Mesenchymal stem cell (in vitro differentiated cells and primary cell): ENCODE measurements at places on chromosomes 12 and 14.

GRCh38 chr14:57567220-57567619 is 73.6 kb upstream of the CCDC198 start:
- no peaks in the 10 kb centered on the region for H3K27me3 ChIP-seq
- no peak for DNase-seq
- no peaks in the 10 kb centered on the region for H3K36me3 ChIP-seq

DNA sequence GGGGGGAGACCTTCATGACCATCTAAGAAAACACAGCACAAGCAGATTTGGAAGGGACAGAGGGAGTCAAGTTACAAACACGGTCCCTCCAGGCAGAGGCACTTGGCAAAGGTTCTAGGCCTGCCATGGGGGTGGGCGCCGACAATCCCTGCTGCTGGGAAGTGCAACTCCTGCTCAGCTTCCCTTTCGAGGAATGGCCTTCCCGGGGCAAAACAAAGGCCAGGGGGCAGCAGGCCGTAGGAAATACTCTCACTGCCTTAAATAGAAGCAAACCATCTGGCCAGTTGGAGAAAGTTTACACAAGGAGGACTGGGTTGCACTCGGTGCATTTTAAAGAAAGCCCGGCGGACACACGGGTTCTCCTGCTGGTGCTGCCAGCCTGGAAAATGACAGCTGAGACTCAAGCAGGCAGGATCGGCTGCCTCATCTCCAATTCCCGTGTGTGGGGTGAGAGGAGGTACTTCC is 65.8 kb downstream of the ITPK1 start:
- no peak overlapping the region for H3K27ac ChIP-seq
- no peak overlapping the region for H3K4me3 ChIP-seq
- peaks cover 30% of the 10 kb centered on the region for H3K4me1 ChIP-seq
- DNase-seq: no peak

DNA sequence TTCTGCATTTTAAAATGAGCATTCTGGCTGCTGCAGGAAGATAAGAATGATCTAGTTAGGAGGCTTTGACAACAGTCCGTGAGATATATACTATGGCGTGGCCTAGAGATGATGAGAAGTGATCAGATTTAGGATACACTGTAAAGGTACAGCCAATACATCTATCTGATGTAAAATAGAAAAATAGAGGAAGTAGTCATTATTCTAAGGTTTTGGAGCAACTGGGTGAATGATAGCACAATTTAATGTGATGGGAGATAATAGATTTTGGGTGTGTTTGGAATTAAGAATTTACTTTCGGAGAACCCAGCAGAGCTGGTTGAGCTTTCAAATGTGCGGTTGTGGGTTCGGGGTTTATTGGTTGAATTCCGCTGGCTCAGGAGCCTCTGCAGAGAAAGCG is at the start of gene ANP32D:
Gene ANP32D (plus strand): TSS at position 301 of the 400 bp plus-strand sequence. CDS start 106 bp downstream, outside the sequence.
- H3K36me3 ChIP-seq: no peaks in the 10 kb centered on the region
- H3K4me3 ChIP-seq: no peak within 1 kb of the TSS
- no peak within 1 kb of the TSS for H3K27ac ChIP-seq
- H3K4me1 ChIP-seq: no peaks in the 10 kb centered on the region
- H3K27me3 ChIP-seq: no peaks in the 10 kb centered on the region

- no peak overlapping the region for H3K4me3 ChIP-seq
- no peaks in the 10 kb centered on the region for H3K36me3 ChIP-seq
- peaks cover 4% of the 10 kb centered on the region for H3K4me1 ChIP-seq
- H3K27me3 ChIP-seq: no peaks in the 10 kb centered on the region
Measured at GRCh38 chr12:107223821-107224220, 130.5 kb upstream of the CRY1 start.

GRCh38 chr12:121232977-121233627 is 23.2 kb downstream of the P2RX4 start:
- H3K27me3 ChIP-seq: no peaks in the 10 kb centered on the region
- H3K27ac ChIP-seq: no peak overlapping the region
- no peak overlapping the region for H3K4me3 ChIP-seq
- H3K4me1 ChIP-seq: peaks cover 8% of the 10 kb centered on the region
- no peak for DNase-seq

DNA sequence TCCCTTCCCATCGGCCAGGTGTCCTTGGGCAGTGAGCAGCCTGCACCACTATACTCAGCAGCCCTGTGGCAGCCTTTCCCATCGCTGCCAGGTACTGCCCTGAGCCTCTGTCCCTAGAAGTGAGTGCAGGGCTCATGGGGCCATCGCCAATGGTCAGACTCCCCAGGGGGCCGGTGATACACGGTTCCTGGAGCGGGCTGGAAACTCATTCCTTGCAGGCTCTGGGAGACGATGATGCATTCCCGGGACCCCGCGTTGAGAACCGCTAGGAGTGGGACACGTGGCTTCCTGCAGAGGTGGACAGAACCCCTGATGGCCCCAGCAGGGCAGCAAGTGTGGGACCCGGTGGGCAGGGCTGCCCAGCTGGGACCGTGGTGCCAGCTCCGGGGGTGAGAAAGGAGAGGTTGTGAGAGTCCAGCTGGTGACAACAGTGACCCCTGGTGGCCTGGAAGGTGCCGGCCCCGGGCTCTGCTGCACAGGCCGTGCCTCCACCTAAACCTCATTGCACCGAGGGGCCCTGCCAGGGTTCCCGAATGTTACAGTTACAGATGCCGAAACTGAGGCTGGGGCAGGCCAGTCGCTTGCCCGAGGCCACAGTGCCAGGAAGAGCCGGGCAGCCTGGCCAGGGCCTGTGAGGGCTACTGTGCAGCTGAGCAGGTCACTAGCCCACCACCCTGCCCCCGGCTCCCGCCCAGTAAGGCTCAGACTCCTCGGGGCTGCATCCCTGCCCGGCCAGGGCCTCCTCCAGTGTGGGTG is 33.8 kb downstream of the FBRSL1 start:
- no peaks in the 10 kb centered on the region for H3K27me3 ChIP-seq
- DNase-seq: peak; percentile 46
- H3K36me3 ChIP-seq: peaks cover 49% of the 10 kb centered on the region

DNA sequence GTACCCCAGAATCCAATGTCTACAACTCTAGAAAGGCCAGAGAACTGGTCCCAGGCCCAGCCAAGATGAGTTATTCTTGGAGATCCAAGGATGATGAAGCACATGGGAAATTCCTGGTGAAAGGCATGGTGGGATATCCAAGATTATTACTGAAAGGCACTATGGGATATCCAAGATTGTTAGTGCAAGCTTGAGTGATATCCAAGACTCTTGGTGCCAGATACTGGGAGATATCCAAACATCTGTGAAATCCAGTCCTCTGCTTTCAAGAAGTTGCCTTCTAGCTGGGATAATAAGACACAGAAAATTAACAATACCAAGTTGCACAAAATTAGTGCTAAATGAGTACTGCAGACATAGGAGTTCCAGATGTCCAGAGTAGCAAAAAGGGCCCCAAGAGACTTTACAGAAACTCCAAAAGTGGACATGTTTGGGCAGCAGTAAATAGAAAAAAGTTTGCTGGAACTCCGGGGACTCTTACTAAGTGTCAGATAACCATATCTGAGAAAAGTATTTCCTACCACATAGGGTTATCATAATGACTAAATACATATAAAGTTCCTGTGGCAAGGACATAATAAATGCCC is 34.6 kb downstream of the PHLDA1 start:
- no peak overlapping the region for H3K4me3 ChIP-seq
- peaks cover 1% of the 10 kb centered on the region for H3K4me1 ChIP-seq
- no peaks in the 10 kb centered on the region for H3K36me3 ChIP-seq
- H3K27me3 ChIP-seq: no peaks in the 10 kb centered on the region
- no peak overlapping the region for H3K27ac ChIP-seq
- no peak for DNase-seq

- no peak overlapping the region for H3K4me3 ChIP-seq
- no peak for DNase-seq
- no peaks in the 10 kb centered on the region for H3K27me3 ChIP-seq
- H3K27ac ChIP-seq: no peak overlapping the region
- no peaks in the 10 kb centered on the region for H3K4me1 ChIP-seq
- H3K36me3 ChIP-seq: no peaks in the 10 kb centered on the region
Measured at GRCh38 chr12:97375310-97375709, 87.3 kb upstream of the RMST start.

GRCh38 chr12:42612231-42612613 is 22.7 kb upstream of the PRICKLE1 start:
- no peaks in the 10 kb centered on the region for H3K27me3 ChIP-seq
- no peaks in the 10 kb centered on the region for H3K4me1 ChIP-seq
- DNase-seq: no peak

- no peak overlapping the region for H3K4me3 ChIP-seq
- H3K27me3 ChIP-seq: no peaks in the 10 kb centered on the region
- peak; percentile 24 for DNase-seq
- peaks cover 26% of the 10 kb centered on the region for H3K36me3 ChIP-seq
- H3K27ac ChIP-seq: peak overlapping the region; percentile 28
Measured at GRCh38 chr12:124496584-124496983, 70.8 kb downstream of the NCOR2 start.

GRCh38 chr12:988646-989045 is 2.4 kb upstream of the ERC1 start:
- no peaks in the 10 kb centered on the region for H3K27me3 ChIP-seq
- DNase-seq: no peak
- H3K27ac ChIP-seq: no peak overlapping the region

GRCh38 chr12:46209914-46210872 is 58.6 kb downstream of the SLC38A1 start:
- no peak overlapping the region for H3K4me3 ChIP-seq
- no peaks in the 10 kb centered on the region for H3K27me3 ChIP-seq
- H3K4me1 ChIP-seq: peaks cover 3% of the 10 kb centered on the region

- no peak overlapping the region for H3K4me3 ChIP-seq
- no peaks in the 10 kb centered on the region for H3K36me3 ChIP-seq
- H3K4me1 ChIP-seq: no peaks in the 10 kb centered on the region
- no peaks in the 10 kb centered on the region for H3K27me3 ChIP-seq
- peak; percentile 33 for DNase-seq
- no peak overlapping the region for H3K27ac ChIP-seq
Measured at GRCh38 chr12:65681226-65681625, 143.1 kb upstream of the HMGA2 start.

GRCh38 chr12:1838205-1838993 is 18.0 kb downstream of the LRTM2 start:
- no peak for DNase-seq
- H3K4me1 ChIP-seq: peaks cover 36% of the 10 kb centered on the region
- no peaks in the 10 kb centered on the region for H3K36me3 ChIP-seq
- H3K4me3 ChIP-seq: no peak overlapping the region
- H3K27ac ChIP-seq: no peak overlapping the region
- peaks cover 18% of the 10 kb centered on the region for H3K27me3 ChIP-seq

DNA sequence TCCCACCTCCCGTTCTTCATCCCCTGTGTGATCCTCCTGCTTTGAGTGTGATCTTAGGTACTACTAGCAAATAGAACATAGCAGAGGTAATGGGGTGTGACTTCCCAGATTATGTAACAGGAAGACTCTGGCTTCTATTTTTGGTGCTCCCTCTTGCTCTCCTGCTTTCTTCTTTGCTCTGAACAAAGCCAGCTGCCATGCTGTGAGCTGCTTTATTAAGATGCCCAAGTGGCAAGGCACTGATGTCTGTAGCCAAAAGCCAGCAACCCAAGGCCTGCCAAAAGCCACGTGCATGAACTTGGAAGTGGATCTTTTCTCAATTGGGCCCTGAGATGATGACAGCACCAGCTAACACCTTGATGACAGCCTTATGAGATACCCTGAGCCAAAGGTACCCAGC is 5.8 kb upstream of the MFAP5 start:
- no peaks in the 10 kb centered on the region for H3K36me3 ChIP-seq
- H3K27me3 ChIP-seq: no peaks in the 10 kb centered on the region
- H3K4me1 ChIP-seq: no peaks in the 10 kb centered on the region

DNA sequence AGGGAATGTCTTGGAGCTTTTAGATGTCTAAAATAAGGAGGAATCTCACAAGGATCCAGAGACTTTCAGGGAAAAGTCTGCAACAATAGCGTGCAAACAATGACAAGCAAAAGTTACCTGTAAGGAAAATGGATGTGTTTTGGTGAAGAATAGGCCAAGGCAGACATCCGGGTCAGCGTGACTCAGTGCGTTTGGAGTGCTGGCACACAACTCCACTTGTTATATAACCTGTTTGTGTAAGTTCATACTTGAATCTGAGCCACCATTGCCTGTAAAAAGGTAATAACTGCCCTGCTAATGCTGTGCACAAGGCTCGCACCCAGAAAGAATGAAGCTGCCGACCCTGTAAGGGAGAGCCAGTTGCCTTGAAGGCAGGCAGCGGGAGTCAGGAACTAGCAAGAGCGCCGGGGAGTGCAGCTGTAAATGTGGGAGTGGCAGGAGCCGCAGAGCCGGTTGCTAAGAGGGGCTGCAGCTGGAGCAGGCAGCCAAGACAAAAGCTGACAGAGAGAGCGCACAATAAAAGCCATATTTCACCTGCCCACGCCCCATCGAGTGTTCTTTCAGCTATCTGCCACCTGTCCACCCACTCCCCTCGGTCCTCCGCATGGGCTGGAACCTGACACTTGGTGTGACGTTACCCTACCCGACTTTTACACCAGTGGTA is 638.5 kb upstream of the MIS18BP1 start:
- no peaks in the 10 kb centered on the region for H3K36me3 ChIP-seq
- H3K4me3 ChIP-seq: no peak overlapping the region
- no peaks in the 10 kb centered on the region for H3K27me3 ChIP-seq
- H3K27ac ChIP-seq: no peak overlapping the region
- no peak for DNase-seq

DNA sequence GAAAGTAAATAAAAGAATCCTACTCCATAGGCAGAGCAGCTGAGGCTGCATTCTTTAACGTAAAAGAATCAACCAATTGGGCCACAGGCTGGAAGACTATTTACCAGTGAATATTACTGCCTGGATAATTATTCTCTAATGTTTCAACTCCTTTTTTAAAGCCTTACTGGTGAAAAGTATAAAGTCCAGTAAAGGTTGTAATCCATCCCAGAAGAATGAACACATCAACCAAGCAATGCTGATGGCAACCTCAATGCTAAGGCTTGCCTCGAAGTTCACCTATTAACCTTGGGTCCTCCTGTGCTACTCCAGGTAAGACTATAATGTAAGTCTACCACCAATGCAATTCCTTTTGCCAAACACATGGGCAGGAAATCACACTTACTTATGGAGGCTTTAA is 77.3 kb downstream of the ATXN2 start:
- peaks cover 96% of the 10 kb centered on the region for H3K36me3 ChIP-seq
- no peak overlapping the region for H3K27ac ChIP-seq
- H3K4me1 ChIP-seq: no peaks in the 10 kb centered on the region
- no peak for DNase-seq

DNA sequence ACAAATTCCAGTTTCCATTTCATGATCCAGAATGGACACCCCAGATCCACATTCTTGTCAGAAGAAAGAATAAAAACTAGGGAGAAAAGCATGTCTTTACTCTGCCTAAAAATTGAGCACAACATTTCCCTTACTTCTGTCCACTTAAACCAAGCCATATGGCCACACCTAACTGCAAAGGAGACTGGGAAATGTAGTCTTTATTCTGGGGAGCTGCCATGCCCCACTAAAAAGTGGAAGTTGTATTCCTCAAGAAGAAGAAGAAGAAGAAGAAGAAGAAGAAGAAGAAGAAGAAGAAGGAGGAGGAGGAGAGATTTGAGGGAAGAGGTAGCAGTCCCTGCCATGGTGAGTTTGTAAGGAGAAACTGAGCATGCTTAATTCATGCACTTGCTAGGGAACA is 84.5 kb downstream of the GPR65 start:
- H3K4me3 ChIP-seq: no peak overlapping the region
- H3K27ac ChIP-seq: no peak overlapping the region
- H3K27me3 ChIP-seq: no peaks in the 10 kb centered on the region
- no peaks in the 10 kb centered on the region for H3K4me1 ChIP-seq

- DNase-seq: no peak
- no peaks in the 10 kb centered on the region for H3K36me3 ChIP-seq
- no peaks in the 10 kb centered on the region for H3K4me1 ChIP-seq
- H3K4me3 ChIP-seq: no peak overlapping the region
- no peak overlapping the region for H3K27ac ChIP-seq
- H3K27me3 ChIP-seq: no peaks in the 10 kb centered on the region
Measured at GRCh38 chr12:18443768-18444437, 182.6 kb downstream of the PIK3C2G start.

GRCh38 chr12:9143137-9143536 is 27.4 kb upstream of the A2M start:
- H3K27me3 ChIP-seq: no peaks in the 10 kb centered on the region
- H3K27ac ChIP-seq: no peak overlapping the region
- no peak overlapping the region for H3K4me3 ChIP-seq
